Astrocyte of the spinal cord (primary cell): ENCODE measurements at places on chromosomes 4 and X.

- DNase-seq = peak; percentile 27
These were observed 445.2 kb upstream of the ZFP42 start for GRCh38 chr4:187550256-187550950.

GRCh38 chr4:3745886-3746656 lies 20.1 kb upstream of the ADRA2C start:
- peak; percentile 9 for DNase-seq

GRCh38 chrX:7446815-7447214 lies 298.9 kb upstream of the PUDP start:
- DNase-seq = no peak

GRCh38 chr4:184193556-184194525 lies 23.8 kb downstream of the ENPP6 start:
- no peak for DNase-seq

GRCh38 chrX:52556741-52557140 lies 39.9 kb upstream of the XAGE1B start:
- DNase-seq = no peak

DNA sequence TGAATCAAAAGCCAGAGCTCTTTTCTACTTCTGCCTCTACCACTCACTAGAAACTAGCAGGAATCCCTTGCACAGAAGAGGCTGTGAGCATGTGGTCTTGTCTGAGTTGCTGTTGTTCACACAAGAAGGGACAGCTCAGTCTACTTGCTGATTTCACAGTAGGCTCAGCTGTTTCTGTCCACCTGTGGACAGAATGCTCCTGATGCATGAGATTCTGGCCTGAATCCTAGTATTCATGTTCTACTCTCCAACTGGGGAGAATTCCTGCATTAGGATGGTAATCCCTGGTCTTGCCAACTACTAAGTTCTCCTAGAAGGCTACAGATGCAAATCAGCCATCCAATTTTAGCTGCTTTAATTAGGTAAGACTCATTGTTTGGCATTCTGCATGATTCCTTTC lies 112.8 kb downstream of the PPA2 start:
- no peak for DNase-seq
